ENCODE measurements at places on chromosomes 7 and 10.

DNA sequence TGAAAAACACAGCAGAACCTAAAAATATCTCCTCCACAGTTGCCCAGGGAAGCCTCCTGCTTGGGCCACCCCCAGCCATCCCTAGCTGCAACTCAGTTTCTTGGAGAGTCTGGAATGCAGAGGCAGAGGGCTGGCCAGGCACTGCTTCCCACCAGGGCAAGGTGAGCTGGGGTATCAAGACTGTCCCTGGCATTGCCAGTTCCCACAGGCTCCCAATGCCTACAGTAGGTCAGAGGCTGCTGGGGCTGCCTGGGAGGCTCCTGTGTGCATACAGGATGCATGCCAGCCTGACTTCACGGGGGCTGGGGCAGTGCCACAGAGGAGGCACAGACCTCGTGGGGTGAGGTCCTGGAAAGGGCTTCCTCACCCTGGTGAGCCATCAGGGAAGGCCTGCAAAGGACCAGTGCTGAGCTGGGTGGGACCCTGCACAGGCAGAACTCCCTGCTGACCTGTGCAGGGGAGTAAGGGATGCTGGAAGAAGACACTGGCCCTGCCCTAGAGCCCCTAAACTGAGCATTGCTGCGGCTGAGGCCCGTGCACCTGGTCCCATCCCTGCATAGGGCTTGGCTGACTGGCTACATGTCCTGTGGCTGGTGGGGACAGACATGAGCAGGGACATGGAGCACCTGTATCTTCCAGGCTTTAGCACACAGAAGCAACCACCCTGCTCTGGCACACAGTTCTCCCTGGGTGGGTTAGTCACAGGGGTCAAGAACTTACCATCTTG is 121.9 kb upstream of the RET start:
- DNase-seq = no peak

- peak; percentile 87 for DNase-seq
Observed at GRCh38 chr10:122044713-122045112, 55.8 kb downstream of the TACC2 start.

DNA sequence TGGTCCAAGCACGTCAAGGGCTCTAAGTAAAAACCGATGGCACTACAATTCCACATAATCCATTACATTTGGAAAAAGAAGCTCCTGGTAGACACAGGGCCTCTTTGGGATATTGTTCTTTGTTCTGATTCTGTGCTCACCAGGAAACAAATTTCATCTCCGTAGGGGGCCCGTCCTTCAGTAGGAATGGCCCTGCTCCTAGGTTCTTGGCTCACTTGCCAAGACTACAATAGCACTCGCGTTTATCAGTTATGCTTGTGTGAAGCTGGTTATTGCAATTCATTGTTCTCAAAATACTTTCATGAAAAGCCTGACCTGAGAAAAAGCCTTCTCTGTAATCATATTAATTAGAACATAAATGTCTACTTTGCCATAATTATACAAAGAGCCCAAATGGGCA is 10.3 kb upstream of the ZC3HAV1L start:
- no peak for DNase-seq

DNA sequence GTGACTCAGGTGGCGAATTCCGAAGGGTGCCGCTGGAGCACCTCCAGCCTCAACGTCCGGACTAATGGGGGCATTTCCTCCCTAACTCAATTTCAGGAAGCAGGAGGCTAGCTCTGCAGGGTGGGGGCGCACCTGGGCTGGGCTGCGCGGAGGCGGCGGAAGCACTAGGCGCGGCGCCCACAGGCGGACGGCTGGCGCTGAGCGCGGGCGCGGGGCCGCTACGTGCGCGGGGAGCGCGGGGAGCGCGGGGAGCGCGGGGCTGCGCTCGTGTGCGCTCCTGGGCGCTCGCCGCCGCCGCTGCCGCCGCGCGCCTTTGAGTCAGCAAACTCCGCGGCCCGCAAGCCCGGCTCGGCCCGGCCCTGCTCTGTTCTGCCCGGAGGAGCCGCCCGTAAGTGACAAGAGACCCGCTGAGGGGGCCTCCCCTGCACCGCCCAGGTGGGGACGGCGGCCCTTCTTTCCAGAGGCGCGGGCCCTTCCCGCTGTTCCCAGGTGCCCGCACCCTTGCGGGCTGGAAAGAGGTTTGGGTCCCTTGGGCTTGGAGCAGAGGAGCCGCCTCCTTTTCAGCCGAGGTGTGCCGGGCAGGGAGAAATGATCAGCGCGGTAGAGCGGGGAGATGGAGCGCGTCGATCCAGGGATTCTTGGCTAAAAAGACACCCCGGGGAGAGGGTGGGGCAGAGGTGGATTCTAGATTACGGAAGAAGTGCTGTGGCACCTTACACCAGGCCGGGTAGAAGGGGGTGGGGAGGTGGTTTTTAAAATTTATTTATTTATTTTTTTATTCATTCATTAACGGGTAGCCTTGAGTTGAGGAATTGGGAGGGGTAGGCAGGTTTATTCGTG is at the start of gene SNX10:
TSS of gene SNX10 (plus strand) at position 164 of the 840 bp plus-strand sequence. CDS start 54,581 bp downstream, outside the sequence.
- DNase-seq = no peak

- DNase-seq = no peak
Observed at GRCh38 chr10:103452506-103453230, 498 bp upstream of the CALHM2 start.
